Non-pigmented ciliary epithelial cell (primary cell): ENCODE measurements at places on chromosomes 7 and 10.

DNA sequence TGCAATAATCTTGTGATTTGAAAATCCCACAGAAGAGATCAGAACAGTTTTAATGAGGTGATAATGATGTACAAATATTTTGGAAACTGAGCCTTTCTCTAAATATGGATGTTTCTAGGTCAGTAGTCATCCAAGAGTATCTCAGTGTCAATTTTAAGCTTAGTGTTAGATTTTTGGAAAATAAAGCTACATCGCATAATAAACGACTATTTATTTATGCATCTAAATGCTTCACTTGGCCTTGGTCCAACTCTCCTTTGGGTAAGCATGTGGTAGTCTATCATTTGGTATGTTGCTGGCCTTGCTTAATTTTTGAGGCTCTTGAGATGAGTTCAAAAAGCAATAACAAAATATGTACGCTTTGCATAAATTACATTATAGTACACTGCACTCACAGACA, 5.4 kb upstream of the PPP1R9A start:
- DNase-seq: no peak

GRCh38 chr10:12905067-12905466, 96.4 kb downstream of the CCDC3 start:
- DNase-seq: no peak

DNA sequence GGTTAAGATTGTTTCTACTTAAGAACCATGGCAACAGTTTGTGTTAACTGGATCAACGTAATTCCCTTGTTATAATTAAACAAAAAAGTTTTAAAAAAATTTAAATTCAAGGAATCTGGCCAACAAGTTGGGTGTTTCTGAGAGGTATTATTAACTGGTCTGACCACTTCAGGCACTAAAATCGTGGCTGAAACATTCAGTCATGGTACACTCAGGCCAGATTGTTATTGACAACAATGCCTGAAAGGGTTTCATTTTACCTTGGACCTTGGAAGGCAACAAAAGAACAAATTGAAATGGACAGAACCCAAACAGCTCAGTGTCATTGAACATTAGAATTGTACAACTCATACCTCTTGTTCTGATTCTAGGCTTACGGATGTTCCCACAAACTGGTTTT, 103.3 kb upstream of the ARMC3 start:
- DNase-seq: no peak

DNA sequence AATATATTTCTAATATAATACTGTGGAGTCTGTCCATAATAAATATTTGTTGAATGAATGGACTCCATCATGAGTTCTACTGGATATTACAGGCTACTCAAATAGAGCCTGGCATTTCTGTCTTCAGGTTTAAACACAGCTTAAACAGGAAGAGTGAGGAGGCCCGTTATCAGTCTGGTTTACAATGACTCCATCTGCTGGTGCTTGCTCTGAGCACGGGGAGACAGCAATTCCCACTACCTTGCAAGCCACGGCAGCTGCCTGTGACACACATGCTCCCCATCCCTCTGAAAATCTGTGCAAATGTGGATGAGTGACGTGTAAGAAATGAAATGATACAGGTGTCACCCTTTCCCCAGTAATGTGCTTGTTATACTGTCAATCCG, 293.5 kb upstream of the IMMP2L start:
- peak; percentile 34 for DNase-seq

DNA sequence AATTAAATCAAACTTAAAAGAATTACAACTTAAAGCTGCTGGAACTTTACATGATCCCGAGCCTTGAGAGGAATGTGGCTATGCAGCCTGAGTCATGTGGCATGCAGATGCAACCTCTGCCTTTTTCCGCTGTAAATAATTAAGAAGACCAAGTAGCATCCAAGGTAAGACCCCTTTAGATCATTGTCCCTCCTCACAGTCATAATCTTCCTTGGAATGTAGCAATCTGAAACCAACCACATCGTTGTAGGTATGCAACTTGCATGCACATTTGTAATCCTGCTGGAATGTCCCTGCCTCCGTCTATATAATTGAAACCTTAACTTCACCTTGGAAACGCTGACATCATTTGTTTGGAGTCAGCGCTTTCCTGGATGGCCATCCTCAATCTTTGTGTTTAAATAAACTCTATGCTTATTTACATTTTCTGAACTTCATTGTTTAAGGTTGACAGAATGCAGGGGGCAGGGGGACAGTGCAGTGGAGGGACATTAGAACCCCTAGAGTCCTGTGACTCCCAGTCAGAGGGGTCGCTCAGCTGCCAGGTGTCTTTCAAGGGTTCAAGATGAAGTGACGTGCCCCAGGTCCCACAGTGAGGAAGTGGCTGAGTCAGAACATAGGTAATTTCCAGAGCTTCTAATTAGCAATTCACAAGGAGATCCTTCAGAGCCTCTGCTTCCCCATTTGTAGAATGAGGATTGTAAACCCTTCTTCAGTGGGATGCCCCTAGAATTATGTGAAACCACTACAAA, 110.7 kb downstream of the RALA start:
- DNase-seq: peak; percentile 90

GRCh38 chr10:31778627-31779026, 150.0 kb downstream of the ARHGAP12 start:
- DNase-seq: no peak

GRCh38 chr10:62511238-62511637, 137.1 kb downstream of the ZNF365 start:
- DNase-seq: no peak

DNA sequence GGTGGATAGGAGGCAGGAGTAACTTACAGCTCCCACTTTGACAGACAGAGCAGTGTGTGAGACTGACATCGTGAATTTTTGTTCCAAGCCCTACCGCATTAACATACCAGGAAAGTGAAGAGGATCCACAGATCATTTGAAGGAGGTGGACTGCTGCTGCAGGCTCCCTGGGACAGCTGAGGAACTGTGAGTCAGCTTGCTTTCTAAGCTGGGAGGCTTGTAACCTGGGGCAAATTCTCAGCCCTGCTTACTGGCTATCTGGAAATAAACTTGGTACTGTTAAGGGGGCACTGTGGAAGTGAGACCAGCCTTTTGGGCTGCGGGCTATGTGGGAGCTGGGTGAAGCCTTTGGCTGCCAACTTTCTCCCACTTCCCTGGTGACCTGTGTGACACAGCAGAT, 1202.5 kb downstream of the DNAJB9 start:
- no peak for DNase-seq

DNA sequence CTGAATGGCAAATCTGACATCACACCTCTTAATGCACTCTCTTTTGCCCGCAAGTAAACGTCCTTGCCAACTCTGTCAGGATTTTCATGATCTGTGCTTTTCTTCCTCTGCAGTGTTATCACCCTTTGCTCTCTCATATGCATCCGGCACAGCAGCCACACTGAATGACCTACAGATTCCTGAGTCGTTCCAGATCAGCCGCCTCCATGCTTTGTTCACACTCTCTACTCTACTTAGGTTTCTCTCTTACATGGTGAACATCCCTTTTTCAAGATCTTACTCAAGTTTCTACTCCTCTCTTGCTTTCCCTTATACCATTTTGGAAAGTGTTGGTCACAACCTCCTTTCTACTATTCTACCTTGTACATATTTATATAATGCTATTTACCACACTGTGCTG, 127.7 kb upstream of the AOAH start:
- no peak for DNase-seq

DNA sequence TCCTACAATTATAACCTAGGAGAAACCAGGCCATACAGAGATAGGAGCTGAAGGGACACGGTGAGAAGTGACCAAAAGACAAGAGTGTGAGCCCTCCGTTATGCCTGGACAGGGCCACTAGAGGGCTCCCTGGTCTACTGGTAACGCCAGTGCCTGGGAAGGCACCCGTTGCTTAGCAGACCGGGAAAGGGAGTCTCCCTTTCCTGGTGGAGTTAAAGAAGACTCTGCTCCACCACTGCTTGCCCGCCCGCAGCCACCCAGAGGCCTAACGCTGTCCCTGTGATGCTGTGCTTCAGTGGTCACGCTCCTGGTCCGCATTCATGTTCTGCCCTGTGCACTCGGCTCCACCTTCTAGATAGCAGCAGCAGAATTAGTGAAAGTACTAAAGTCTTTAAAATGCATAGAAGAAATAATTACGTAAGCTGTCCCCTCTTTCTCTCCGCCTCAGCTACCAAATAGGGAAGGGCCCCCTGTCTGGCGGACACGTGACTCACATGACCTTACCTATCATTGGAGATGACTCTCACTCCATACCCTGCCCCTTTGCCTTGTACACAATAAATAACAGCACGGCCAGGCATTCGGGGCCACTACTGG, 34.8 kb downstream of the GRID2IP start:
- peak; percentile 50 for DNase-seq

- DNase-seq: no peak
Observed at GRCh38 chr7:90853205-90853604, 257.1 kb downstream of the CDK14 start.

GRCh38 chr7:159012353-159013069, 132.2 kb downstream of the VIPR2 start:
- DNase-seq: no peak

- no peak for DNase-seq
Observed at GRCh38 chr7:57165285-57165899, 33.2 kb upstream of the ZNF479 start.

DNA sequence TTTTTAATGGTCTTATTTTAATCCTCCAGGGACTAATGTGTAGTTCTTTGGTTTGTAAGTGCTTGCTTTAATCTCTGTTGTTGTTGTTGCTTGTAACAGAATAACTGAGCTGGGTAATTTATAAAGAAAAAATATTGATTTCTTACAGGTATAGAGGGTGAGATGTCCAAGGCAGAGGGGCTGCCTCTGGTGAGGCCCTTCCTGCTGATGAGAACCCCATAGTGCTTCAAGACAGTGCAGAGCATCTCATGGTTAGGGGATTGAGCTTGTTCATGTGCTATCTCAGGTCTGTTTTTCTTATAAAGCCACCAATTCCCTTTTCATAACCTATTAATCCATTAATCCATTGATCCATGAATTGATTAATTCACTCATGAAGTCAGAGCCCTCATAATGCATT, 516.3 kb upstream of the KCND2 start:
- no peak for DNase-seq

- DNase-seq: no peak
Observed at GRCh38 chr7:137547485-137547884, 204.0 kb upstream of the PTN start.

DNA sequence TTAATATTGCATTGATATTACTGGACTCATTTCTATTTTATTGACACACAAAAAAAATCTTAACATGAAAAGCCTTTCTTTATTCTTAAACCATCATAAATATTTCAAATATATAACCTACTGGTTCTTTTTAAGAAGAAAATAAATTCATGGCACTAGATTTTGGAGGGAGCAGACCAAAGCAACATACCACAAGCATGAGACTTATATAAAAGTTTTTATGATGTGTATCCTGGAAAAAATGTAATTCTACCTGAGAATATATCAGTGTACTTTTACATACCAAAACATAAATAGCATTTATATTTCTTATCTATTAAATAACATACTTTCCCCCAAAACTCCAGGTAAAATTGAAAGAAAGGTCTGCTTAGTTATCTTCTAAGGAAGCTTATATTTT, 508.2 kb upstream of the SEMA3D start:
- no peak for DNase-seq

DNA sequence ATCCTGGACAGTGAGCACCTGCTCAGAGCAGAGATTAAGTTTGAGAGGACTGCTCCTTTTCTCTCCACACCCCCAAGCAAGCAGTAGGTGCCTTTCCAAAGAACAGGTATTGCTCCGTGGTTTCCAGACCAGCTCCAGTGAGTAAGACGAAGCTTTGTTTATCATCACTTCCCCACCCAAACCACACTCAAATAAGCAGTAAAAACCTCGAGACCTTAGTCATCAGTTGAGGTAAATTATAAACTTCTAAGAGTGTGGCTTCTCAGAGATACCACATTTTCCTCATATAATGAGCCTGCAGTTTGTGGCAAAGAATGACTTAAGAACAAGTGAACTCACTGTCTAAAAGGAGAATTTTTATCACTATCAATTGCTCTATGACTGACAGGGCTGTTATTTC, 50.0 kb upstream of the GRB10 start:
- DNase-seq: no peak

DNA sequence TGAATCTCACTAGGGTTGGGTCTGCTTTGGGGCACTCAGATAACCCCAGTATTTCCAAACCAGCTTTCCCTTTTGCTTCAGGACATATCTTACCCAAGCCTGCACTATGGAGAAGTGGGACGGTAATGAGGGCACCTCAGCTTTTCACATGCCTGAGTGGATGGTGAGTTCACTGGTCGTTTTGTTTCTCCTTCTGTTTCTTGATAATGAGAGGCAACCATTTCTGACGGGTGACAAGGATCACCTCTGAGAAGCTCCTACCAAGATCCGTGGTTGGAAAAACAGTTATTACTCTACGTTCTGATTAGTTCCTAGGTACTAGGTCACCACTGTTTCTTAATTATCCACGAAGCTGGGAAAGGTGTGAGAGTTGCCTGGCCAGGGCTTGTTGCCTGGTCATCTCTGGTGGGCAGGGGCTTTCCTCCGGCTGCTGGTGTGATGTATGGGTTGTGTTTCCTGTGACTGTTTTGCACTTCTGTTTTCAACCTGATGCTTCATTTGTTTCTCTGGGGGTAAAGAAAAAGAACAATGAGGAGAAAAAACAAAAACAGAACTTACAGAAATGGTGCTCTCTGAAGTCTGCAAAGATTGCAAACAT, 65.7 kb upstream of the STRIP2 start:
- no peak for DNase-seq

DNA sequence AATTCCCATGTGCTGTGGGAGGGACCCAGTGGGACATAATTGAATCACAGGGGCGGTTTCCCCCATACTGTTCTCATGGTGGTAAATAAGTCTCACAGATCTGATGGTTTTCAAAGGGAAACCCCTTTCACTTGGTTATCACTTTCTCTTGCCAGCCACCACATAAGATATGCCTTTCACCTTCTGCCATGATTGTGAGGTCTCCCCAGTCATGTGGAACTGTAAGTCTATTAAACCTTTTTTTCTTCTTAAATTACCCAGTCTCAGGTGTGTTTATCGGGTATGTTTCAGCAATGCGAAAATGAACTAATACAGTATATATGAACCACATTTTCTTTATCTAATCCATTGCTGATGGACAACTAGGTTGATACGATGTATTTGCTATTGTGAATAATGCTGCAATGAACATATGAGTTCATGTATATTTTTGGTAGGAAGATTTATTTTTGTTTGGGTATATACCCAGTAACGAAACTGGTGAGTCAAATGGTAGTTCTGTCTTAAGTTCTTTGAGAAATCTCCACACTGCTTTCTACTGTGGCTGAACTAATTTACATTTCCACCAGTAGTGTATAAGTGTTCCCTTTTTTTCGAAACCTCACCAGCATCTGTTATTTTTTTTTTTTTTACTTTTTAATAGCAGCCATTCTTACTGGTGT, 70.0 kb upstream of the HGF start:
- DNase-seq: no peak

GRCh38 chr10:6128591-6129251, 39.9 kb downstream of the RBM17 start:
- DNase-seq: no peak

DNA sequence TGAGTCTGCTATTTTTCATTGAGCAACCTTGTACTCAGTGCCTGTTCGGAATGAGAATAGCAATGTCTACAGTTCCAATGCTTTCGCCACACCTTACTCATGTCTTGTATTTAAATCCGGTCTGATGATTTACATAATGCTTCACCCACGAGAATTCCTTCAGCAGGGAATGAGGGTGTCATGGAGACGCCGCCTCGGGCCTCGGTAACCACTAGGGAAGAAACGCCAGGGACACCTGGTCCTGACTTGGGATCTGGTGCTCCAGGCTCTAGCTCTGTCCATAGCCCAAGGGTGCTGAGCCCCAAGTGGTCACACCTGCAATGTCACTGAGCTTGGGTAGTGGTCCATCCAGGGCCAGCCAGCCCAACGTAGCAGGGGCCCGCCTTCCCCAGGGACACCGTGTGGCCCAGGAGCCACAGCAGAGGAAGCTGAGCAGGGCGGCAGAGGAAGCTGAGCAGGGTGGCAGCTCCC, 37.4 kb downstream of the PRKAG2 start:
- no peak for DNase-seq
